ENCODE measurements at places on chromosomes 7 and 10.

- no peak for DNase-seq
These were observed 170.8 kb upstream of the KLF14 start for GRCh38 chr7:130904792-130905191.

- DNase-seq, result no peak
These were observed 27.7 kb upstream of the CROT start for GRCh38 chr7:87317691-87318245.

DNA sequence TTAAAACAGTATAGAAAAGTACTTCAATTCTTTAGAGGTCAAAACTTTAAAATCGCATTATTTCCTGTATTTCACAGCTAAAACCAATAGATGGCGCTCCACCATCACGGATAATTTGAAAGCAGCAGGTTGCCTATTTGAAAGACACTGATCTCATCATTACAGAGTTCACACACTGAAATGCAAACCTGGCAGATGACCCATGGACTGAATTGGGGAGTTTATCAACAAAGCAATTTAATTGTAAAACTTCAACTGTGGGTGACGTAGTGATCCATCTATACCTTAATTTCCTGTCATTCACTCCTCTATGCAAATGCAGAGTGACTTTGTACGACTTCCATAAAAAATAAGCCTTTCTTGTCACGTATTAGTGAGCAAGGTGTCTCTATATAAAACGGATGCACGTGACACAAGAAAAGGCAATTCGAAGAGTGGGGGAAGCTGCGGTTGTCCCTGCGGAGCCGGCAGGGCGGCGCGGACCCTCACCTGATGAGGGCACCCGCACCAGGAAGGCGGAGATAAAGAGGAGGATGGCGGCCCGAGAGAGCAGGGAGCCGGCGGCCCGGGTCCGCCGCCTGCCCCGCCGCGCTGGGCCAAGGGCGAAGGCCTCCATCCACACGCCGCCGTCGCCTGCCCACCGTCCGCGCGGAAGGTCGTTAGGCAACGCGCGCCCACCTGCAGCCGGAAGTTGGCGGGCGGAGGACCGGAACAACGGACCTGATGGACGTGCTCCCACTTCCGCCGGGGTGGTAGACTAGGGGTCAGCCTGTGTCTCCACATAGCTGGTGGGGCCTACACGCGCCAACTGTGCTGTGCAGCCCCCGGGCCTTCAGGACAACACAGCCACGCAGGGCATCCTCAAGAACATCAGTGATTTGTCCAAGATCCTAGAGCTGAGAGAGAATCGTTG, at the start of gene ZPBP:
TSS of gene ZPBP (minus strand) at position 668 of the 913 bp plus-strand sequence. CDS start at position 616, 52 bp downstream.
- DNase-seq, result peak; percentile 30

DNA sequence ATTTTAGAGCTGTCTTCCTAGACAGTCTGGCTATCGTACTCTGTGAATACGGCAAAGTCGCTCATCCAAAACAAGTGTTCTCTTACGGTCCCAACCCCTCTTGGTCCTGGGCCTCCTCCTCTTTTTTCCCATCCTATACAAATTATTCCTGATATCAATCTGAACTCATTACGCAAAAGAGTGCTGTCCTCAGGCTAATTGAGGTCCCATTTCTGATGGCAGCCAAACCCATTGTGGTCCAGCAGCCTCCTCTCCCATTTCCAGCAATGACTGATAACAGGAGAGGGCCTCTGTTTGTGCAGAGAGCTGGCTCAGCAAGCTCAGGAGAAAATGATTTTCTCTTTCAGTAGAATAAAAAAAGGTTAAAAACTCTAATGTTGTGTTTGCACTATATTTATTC, 203.4 kb upstream of the GHITM start:
- DNase-seq, result no peak

- DNase-seq, result no peak
These were observed 37.3 kb downstream of the ZNF777 start for GRCh38 chr7:149423449-149424110.

DNA sequence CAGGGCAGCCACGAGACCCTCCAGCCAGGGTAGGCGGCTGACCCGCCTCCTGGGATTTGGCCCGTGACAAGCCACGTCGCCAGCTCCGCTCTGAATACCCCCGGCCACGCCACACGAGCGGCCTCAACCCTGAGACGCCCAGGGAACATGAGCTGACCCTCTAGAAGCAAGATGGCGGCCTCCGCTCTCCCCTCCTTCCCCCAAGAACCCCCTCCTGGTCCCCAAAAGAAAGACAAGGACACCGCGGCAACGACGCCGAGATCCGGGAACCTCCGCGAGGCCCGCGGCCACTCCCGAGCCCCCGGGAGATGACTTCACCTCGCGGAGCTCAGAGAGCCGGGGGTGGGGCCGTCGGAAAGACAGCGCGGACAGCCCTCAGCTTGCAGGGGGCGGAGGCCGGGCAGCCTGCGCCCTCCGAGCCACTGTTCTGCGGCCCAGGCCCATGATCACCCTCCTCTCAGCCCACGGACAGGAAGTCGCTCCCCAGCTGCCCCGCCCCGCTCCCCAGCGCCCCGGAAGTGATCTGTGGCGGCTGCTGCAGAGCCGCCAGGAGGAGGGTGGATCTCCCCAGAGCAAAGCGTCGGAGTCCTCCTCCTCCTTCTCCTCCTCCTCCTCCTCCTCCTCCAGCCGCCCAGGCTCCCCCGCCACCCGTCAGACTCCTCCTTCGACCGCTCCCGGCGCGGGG, at the start of gene RALA:
TSS of gene RALA (plus strand) at position 526 of the 685 bp plus-strand sequence. CDS start 63,096 bp downstream, outside the sequence.
- peak; percentile 92 for DNase-seq
